ENCODE measurements at places on chromosomes 11 and 22. TPM values are rescaled to one million over a fixed set of nuclear protein-coding genes. Genes with fewer than 3 reads are reported as not detected.

GRCh38 chr11:47071341-47071740, 105.3 kb downstream of the ARFGAP2 start:
- H3K4me3 ChIP-seq: no peak overlapping the region
- H3K27me3 ChIP-seq: no peaks in the 10 kb centered on the region
- no peak for DNase-seq
- peaks cover 11% of the 10 kb centered on the region for H3K4me1 ChIP-seq

GRCh38 chr11:41989823-41990380, 530.5 kb upstream of the LRRC4C start:
- no peak overlapping the region for H3K4me3 ChIP-seq
- H3K27ac ChIP-seq: no peak overlapping the region
- no peaks in the 10 kb centered on the region for H3K27me3 ChIP-seq

DNA sequence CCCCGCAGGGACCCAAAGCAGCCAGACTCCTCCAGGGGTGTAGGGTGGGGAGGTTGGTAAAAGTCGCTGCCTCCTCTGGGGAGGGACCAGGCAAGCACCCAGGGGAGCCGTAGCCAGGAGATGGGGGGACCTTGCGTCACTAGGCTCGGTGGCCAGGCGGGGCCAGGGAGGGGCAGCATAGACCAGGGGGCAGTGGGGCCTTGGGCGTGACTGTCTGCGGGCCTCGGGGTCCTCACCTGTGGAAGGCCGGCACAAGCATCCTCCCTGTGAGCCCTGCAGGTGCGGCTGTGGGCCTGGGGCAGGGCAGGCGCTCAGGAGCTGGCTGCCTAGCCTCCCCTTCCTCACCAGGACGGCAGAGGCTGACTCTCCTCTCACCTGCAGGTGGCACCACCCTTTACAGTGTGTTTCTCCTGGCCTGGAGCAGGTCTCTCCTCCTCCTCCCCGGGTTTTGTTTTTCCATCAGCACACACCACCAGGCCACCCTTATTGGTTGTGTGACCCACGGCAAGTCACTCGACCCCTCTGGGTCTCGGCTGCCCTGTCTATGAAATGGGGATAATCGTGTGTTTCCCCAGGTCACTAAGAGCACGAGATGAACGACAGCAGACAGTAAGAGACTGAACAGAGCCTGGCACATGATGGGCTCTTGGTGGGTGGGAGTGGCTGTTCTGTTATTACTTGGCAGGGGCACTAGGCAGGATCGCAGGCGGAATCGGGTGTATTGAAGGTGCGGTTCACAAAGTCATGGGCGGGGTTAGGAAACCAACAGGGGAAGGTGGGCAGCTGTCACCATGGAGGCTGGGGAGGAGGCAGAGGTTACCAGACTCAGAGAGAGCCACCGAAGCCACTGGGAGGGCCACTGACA, 52.7 kb downstream of the FLRT1 start:
- H3K4me3 ChIP-seq: no peak overlapping the region
- no peak overlapping the region for H3K27ac ChIP-seq
- DNase-seq: no peak
- H3K27me3 ChIP-seq: no peaks in the 10 kb centered on the region
- H3K4me1 ChIP-seq: peaks cover 32% of the 10 kb centered on the region

CHRM1 gene
- total RNA-seq: not detected

Data from PC-9 (cell line).